ENCODE measurements at places on chromosomes 13 and 19. TPM values are rescaled to one million over a fixed set of nuclear protein-coding genes. Genes with fewer than 3 reads are reported as not detected.

GRCh38 chr19:16078759-16079707, 2.7 kb downstream of the TPM4 start:
- DNase-seq = peak; percentile 96

The LILRB4 gene
- not detected for total RNA-seq

- no peak for DNase-seq
Observed at GRCh38 chr19:56355517-56355916, 37.8 kb downstream of the ZNF582 start.

DNA sequence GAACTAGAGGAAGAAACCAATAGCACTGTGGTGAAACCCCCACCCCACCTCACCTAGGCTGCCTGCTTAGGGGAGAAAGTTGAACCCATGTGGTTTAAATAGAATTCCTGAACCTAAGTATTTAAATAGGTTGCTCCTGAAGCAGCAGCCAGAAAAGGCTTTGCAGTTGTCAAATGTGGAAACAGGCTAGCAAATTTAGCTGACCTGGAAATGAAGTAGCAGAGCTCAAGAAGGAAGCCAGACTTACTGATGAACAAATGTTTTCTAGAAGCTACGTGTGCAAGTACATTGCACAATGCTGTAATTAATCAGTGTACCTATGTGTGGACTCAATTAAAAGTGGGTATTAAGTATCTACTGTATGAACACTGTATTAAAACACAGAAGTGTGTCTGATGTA, 61.3 kb downstream of the SCEL start:
- no peak for DNase-seq

DNA sequence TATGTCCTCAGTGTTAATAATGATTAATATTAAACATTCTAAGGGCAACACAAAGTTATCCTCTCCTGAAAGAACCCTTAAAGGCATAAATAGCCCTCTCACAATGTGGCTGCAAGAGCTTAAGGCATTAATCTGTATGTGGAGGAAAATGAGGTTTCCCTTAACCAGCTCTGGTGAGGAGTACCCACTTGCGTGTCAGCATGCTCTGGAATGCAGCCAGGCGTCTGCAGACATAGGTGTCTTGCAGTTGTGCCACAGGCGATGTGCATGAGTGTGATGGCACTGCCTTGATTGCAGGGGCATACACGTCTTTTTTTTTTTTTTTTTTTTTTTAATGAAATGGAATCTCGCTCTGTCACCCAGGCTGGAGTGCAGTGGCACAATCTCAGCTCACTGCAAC, 91.9 kb downstream of the RAB20 start:
- DNase-seq = no peak

- DNase-seq = no peak
Observed at GRCh38 chr19:34172661-34173192, 423 bp downstream of the LSM14A start.

The RNF225 gene
- 0.98 TPM for total RNA-seq

DNA sequence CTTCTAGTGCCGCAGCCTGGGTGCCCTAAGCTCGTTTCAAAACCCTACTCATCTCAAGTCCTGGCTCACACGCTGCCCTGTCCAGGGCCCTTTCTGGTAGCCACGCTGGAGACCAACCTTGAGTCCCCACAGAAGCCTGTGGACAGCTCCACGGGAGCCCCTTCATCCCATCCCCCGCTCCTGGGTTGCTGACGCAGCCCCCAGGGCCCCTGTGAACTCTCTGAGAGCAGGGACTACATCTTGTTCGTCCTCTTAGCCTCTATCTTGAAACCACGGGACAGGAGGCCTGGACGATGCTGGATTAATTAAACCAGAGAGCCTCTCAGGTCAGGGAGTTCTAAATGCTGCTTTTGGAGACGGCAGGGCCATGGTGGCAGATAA, 7.4 kb downstream of the MLLT1 start:
- DNase-seq = no peak

GRCh38 chr13:96684469-96684868, 309.8 kb downstream of the OXGR1 start:
- no peak for DNase-seq

DNA sequence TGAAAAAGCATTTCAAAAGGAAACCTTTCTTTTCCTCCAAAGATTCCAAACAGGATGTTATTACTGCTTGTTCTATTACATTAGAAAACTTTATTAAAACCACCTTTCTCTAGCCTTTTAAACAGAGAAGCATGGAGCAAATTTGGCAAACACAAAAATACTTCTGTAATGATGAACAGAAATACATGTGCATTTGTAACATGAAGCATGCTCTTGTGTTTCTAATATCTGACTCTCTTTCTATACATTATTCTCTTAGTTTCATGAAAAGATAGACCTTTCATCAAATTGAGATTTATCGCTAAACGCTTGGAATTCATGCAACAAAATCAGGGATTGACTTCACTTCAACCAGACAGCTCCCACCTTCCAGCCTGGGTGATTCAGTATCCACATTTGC, 152.8 kb upstream of the IRS2 start:
- no peak for DNase-seq

DNA sequence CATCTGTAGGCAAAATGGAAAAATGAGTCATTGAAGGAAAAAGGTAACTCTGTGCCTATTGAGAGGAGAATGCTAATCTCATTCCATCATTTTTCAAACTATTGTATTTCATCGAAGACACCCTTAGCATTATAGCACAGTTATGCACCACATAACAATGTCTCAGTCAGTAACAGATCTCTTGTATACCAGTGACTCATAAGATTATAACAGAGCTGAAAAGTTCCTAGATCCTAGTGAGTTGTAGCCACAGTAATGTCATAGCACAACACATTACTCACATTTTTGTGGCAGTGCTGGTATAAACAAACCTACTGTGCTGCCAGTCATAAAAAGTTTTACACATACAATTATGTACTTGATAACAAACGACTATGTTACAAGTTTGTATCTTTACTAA, 1077.6 kb downstream of the DIAPH3 start:
- DNase-seq = peak; percentile 57

The PRODH2 gene
- not detected for total RNA-seq

DNA sequence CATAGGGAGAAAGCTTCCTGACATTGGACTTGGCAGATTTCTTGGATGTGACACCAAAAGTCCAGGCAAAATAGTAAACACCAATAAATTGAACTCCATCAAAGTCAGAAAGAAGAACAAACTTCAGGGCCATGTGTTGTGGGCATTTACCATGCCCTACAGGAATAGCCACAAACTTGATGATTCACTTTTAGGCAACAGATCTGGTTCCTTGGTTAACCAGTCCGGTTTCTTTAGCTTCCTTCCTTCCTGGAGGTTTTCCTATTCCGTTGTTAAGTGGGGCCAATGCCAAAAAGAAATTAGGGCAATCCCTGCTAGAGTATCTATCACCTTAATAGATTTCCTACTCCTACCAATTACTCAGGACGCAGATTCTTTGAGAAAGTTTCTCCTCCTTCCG, 25.2 kb downstream of the IGFL1 start:
- no peak for DNase-seq

GRCh38 chr13:81714513-81714912, 1373.6 kb upstream of the SPRY2 start:
- no peak for DNase-seq

DNA sequence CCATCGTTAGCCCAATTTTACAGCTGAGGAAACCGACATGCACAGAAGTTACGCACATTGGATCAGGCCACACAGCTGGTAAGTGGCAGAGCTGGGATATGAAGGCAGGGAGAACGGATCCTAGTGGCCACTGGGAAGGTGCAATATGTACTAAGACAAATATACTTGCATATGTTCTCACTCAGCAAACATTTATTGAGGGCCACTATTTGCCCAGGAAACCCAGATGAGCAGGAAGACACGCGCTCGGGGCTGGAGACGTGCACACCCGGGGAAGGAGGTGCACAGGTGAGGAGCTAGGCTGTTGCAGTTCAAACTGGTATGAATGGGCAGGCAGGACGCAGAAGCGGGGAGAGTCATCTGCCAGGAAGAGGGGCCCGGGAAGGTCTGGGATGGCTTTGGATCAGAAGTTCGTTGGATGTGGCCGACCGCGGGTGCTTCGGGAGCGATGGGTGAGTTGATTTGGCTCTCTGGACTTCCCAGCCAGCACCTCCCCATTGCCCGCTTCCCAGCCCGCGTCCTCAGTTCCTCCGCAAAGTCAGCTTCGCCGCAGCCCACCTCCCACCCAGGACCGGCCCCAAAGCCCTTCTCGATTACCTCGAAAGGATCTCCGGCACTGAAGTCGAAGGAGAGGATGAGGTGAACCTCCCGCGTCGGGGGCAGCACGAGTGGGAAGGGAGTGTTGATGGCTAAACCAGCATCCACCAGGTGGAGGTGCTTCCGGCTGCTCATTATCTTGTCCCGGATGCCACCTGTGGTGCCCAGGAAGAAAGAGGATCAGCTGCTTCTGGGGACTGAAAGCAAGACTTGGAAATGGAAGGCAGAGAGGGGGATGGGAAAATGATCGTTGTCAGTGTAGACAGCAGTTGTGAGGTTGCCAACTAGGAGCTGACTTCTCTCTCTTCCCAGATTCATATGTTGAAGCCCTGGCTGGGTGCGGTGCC, 17.8 kb upstream of the CABP5 start:
- no peak for DNase-seq

The CABP5 gene
- not detected for total RNA-seq

DNA sequence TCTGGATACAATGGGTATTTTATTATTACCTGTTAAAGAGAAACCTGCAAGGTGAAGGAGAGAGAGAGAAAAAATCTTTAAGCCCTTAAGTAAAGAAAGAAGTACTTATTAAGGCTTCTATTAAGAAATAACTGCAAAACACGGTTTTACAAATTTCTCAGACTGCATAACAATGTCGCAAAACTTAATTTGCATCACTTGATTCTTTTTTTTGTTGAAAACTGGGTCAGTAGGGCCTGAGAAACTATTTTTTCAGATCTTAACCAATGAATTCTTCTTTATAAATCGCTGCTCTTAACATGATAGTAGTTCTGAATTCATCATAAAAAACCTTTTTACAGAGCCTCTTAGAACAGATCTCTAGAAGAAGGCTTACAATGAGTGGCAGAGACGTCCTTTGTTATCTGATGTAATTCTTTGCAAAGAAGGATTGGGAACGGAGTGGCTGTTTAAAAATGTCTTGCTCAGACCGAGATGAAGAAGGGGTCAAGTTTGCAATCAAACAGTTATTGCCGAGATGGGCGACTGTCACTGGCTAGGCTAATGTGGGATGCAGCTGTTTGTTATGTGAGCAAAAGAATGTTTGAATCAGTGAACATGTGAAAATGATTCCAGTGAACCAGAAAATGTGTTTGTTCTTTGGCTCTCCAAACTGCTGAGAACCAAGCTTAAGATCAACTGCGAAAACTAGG, 76.3 kb downstream of the ZNF536 start:
- no peak for DNase-seq

GRCh38 chr19:8473648-8474476, 28.6 kb downstream of the PRAM1 start:
- no peak for DNase-seq

The TICAM1 gene
- 25.6 TPM for total RNA-seq

The FPR3 gene
- not detected for total RNA-seq

GRCh38 chr13:21672287-21672680, 1.4 kb downstream of the FGF9 start:
- no peak for DNase-seq

GRCh38 chr19:48332662-48333466, 7.5 kb downstream of the EMP3 start:
- DNase-seq = peak; percentile 100

DNA sequence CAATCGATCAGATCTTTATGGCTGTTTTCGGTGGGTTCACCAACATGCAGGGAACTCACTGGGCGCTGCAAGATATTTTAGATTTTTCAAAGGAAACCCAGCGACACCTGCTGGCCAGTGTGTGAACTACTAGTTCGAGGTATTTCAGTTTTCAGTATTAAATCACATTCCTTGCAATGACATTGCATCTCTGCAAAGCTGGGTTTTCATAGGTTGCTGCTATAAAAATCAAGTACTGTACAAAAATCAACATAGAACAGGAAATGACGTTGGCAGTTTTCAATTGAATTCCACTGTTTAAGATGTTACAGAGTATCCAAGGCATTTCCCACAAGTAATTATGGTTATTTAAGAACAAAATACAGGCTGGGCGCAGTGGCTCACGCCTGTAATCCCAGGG, 17.6 kb downstream of the LIG1 start:
- peak; percentile 62 for DNase-seq

DNA sequence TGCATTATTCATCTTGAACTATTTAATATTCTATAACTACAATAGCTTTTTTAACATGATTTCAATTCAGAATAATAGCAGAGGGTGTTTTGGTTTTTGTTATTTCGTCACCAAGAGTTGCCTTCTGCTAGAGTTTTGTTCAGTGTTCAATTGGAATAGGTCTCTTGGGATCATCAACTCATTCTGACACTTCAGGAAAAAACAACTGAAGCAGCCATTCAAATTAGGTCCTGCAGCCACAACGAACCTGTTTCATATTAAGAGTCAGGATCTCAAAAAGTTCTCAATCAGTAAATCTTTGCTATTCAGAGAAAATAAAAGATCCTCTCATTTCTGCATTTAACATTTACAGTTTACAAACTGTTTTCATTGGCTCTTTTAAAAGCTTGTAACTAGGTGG, 2.4 kb upstream of the CHAMP1 start:
- DNase-seq = no peak

The CYP4F2 gene
- 0.59 TPM for total RNA-seq

The F2RL3 gene
- not detected for total RNA-seq

The URAD gene
- total RNA-seq = not detected

DNA sequence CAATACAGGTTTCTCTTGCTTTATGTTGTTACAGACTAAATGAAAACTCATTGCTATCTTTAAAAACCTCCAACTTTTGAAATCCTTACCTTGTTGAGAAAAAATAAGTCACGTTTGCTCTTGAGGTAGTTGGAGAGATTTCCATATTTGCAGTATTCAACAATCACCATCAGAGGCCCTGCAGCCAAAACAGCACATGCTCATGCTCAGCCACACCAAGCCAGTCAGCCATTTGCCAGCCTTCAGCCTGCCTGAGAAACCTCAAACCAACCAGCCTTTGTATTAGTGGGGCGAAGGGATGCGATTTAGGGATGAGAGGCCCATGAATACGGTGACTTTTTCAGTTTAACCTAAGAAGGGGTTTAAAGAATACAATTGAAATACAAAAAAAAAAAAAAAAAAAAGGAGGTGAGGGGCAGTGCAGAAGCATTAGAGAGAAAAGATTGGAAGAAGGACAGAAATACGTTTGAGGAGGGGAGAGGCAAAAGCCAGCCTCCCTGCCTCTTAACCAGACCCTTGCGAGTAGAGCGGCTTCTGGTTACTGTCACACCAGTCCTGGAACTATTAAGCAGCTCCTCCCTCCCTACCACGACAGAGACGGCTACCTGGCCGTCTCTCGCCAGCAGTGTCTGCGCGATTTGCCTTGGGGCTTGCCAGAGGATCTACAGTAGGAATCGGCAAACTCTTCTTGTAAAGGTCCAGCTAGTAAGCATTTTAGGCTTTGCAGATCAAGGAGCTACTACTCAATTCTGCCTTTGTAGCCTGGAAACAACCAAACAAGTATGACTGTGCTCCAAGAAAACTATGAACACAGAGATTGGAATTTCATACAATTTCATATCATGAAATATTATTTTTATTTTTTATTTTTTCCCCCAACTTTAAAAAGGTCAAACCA, 167.3 kb downstream of the FLT1 start:
- no peak for DNase-seq

GRCh38 chr13:108283110-108283509, 13.6 kb downstream of the TNFSF13B start:
- peak; percentile 61 for DNase-seq

- DNase-seq = peak; percentile 90
Observed at GRCh38 chr19:1131718-1132551, 28.1 kb downstream of the GPX4 start.

- DNase-seq = peak; percentile 41
Observed at GRCh38 chr13:37617173-37617572, 18.6 kb upstream of the POSTN start.

Measured in MCF 10A (cell line).